ENCODE measurements at places on chromosomes 16 and 17.
A peak's percentile ranks its signal among the peaks of the same experiment; 100 is the strongest.

GRCh38 chr17:34683390-34683789 is 104.0 kb downstream of the TMEM132E start:
- DNase-seq = no peak

- DNase-seq = no peak
These were observed 8.8 kb upstream of the ZNF263 start for GRCh38 chr16:3274490-3274889.

- no peak for DNase-seq
These were observed 365.6 kb downstream of the SLC39A11 start for GRCh38 chr17:72726936-72727335.

DNA sequence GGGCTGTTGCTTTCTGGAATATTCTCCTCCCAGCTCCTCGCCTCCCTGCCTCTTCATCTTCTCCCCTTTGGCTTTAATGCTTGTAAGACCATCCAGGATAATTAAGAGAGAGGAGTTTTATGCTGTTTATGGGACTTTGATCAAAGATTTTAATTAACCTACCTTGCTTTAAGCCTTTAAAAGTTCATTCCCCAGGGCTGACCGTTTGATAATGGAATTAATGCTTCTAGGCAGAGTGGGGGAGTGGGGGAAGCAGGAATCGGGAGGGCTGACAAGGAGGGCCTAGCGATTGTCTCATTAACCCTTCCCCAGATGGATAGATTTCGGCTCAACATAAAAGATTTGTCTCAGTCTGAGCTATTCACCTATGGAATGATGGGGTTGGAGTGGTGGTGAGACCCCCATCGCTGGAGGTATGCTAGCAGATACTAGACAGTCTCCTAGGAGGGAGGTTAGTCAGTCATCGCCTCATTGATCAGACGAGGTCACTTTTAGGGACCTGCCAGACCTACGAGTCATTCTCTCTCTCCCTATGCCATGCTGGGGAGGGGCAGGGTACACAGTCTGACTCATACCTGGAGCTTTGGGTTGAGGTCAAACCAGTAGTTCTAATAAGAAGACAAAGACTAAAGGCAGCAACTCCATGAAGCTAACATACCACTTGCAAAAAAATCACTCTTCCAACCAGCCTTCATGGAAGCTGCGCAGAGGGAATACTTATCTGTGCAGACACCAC is 236.6 kb upstream of the NLRP1 start:
- no peak for DNase-seq

DNA sequence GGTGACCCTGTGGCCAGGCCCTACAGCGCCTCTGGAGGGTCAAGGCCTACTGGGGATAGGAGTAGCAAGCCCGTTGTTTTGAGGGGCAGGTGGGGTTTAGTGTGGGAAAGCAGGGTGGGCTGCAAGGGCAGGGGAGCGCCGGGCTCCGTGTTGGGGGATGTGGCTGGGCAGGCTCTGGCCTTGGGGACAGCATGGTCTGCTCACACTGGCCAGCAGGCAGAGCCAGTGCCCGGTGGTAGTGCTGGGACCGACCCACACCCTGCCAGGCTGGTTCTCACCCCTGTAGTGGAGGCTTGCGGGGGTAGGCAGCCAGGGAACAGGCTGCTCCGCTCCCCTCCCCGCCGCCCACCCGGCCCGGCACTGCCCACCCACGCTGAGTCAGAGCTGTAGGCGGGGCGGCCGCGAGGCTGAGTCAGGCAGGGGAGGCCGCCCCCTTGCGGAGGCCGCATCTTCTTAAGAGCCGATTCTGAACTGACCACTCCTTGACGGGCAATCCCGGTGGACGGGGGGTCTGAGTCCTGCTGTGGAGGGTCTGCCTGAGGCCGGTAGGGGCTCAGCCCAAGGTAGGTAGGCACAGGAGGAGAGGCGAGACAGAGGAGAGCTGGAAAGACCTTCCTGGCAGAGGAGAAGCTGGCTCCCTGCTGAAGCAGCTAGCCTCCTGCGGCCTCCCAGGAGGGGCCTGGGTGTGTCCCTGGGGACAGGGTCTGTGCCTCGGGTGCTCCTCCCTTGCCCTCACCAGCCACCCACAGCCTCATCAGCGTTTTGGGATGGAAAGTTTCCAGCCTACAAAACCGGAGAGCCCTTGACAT is 62.4 kb downstream of the BAIAP2 start:
- peak; percentile 37 for DNase-seq

- no peak for DNase-seq
These were observed 295.7 kb upstream of the FOXF1 start for GRCh38 chr16:86214326-86215232.

GRCh38 chr17:46977348-46977747 is 1.7 kb downstream of the RPRML start:
- DNase-seq = no peak

DNA sequence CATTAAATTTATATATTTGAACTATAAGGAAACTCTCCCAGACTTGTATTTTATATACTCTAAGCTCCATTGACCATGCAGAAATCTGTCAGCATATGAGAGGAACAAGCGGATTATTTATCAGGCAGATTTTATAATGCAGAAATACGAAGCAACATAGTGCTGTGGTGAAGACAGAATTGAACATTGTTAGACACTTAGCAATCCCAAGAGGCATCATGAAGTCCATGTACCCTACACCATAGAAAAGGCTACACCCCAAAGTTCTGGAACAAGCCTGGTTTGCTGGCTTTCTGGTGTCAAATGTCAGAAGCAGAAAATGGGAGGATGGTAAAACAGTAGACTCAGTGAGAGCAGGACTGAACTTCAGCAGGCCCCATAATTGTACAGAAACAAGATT is 241.1 kb downstream of the PRKCA start:
- no peak for DNase-seq
